ENCODE measurements at places on chromosomes 16 and 17.
A peak's percentile ranks its signal among the peaks of the same experiment; 100 is the strongest.

GRCh38 chr16:19033761-19034160 lies 33.7 kb upstream of the COQ7 start:
- no peak for DNase-seq

DNA sequence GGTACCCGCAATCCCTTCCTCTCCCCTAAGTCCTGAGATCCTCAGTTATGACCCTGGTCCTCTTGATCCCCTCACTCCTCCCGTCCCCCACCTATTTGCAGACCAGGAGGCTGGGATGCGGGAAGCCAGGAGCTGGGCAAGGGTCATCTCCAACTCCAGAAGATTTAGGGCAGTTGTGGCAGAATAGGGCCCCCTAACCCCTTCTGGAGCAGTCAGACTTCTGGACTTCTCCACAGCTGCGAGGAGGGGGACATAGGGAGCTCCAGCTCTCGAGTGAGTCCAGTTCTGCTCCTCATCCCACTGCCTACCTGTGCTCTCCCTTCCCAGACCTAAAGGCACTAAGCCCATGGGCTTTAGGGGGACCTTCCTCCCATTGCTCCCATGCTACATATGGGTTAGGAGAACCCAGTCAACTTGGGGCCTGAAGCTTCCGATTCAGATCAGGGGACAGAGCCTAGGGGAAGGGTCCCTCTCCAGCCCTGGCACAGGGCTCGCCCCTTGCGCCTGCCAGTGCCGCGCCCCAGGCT lies 1.3 kb downstream of the WNK4 start:
- DNase-seq: no peak

GRCh38 chr16:57788252-57788841 lies 13.9 kb downstream of the KIFC3 start:
- DNase-seq: no peak

DNA sequence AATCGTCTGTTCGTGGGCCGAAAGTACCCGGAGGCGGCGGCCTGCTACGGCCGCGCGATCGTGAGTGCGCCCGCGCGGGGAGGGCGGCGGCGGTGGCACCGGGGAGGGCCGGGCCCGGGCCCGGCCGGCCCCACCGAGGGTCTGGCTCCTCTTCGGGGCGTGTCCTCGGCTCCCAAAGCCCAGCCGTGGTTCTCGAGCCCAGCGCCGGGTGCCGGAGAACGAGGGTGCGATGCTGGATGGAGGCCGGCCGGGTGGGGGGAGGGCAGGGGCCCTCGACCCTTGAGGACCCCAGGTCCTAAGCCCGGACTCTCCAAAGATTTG lies 375 bp downstream of the STUB1 start:
- no peak for DNase-seq

- DNase-seq: no peak
These were observed 2.8 kb downstream of the WDR81 start for GRCh38 chr17:1727258-1727789.

DNA sequence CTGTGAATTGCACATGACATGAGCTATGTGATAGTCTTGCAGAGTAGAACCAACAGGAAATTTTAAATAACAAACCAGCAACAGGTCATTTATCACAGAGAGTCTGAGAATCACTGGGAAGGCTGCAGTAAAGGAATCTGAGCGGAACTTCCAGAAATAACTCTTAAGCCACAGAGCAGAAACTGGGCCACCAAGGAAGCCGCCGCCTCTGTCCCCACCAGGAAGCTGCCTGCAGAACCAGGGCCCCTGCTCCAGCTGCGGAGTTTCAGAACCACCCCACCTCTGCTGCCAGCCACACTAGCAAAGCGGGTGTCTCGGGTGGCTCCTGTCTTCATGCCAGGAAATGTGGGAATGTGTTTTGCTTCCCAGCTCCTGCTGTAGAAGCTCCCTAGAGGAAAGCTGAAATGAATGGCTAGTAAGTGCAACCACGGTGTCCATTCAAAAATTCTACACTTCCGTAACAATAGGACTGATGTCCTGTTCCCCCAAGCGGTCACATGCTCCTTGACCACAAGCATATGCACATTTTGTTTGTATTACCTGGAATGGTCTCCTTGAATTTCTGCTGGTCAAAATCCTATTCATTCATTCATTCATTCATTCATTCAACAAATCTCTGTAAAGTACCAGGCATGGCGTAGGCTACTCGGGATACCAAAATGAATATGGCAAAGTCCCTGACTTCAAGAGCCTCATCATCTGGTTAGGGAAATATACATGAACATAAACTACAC lies 7.7 kb upstream of the ITPRIPL2 start:
- no peak for DNase-seq

GRCh38 chr16:75317532-75317931 lies 66.1 kb upstream of the BCAR1 start:
- DNase-seq: no peak

- DNase-seq: no peak
These were observed 147.6 kb upstream of the MPHOSPH6 start for GRCh38 chr16:82317411-82318167.

DNA sequence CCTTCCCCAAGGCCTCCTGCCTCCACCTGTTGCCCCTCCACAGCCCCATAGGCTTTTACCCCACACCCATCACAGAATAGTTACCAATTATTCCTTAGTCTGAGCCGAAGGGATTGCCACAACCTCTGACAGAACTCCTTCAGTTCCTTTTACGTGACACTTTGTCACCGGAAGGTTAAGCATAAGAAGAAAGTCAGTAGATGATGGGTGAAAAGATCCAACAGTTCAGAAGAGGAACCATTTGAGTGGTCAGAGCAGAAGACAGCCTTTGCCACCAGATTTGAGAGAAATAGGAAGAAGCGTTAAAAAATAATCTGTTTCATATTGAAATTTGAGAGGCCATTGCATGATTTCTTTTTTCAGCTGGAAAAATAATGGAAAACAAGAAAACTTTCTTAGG lies 1.2 kb downstream of the SRR start:
- DNase-seq: no peak

DNA sequence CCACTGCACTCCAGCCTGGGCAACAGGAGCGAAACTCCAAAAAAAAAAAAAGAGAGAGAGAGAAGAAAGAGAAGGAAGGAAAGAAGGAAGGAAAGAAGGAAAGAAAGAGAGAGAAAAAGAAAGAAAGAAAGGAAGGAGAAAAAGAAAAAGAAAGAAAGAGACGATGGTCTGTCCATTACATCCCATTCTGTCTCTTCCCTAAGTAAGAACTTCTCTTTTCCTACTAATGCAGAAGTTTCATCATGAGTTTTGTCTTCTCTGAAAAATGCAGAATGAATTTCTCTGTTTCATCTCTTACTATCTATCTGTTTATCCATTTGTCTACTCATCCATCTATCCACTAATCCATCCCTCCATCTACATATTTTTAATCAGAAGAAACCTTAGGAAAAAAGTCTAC lies 94.9 kb upstream of the MED13 start:
- DNase-seq: no peak

DNA sequence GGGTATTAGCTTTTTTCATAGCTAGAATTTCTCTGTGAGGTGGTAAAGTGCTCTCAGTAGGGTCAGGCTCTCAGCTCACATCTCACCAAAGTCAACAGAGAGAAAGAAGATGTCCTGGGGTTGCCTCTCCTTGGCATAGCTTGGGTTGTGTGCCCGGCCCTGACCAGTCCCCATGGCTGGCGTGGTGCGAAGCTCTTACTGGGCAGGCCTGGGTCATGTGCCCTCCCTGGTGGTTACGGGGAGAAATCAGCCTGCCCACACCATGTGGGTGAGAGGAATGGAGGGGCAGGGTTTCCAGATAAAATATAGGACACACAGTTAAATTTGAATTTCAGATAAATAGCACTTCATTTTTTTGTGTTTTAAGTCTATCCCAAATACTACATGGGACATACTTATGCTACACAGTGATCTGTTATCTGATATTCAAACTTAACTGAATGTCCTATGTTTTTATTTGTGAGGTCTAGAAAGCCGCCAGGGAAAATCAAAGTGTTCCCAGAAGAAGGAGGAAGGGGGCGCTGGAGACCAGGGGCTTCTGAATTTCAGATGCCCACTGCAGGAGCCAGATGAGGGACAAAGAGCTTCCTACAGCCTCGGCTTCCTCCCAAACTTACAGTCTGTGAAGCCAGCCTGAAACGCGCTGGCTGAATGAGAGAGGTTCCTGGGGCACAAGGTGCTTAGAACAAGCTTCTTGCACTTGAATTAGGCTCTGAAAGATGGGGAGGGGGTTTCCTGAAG lies 45.4 kb downstream of the NKD1 start:
- DNase-seq: no peak

- DNase-seq: no peak
These were observed 37.8 kb downstream of the PTRH2 start for GRCh38 chr17:59669411-59669810.

DNA sequence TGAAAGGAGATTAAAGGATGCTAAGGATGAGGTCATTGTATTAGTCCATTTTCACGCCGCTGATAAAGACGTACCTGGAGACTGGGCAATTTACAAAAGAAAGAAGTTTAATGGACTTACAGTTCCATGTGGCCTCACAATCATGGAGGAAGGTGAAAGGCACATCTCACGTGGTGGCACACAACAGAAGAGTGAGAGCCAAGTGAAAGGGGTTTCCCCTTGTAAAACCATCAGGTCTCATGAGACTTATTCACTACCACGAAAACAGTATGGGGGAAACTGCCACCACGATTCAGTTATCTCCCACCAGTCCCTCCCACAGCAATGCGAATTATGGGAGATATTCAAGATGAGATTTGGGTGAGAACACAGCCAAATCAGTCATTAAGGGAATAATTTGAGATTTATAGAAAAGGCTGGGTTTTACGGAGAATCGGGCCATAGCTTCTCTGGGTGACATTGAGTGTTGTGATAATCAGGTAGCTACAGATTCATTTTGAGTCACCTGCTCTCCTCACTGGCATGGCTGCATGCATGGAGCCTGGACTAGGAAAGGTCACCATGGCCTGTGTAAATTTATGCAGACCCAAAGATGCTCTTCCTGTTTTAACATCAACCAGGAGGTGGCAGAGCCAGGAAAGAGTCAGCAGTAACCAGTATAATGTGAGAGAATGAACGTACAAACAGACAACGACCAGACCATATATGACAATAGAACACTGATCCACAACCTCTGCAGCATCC lies 40.5 kb upstream of the DYNLRB2 start:
- DNase-seq: no peak

DNA sequence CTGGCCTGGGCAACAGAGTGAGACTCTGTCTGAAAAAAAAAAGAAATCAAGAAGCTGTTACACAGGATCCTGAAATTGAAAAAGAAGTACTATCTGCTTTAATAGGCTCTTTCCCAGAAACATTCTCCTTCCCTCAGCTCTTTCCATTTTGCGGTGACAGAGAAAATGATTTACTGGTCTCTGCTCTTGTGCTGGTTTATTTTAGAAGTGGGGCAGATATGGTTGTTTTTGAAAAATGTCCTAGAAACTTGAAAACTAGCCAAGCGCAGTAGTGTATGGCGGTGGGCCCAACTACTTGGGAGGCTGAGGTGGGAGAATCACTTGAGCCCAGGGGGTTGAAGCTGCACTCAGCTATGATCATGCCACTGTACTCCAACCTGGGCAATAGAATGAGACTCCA lies 28.8 kb upstream of the TANGO6 start:
- DNase-seq: no peak

GRCh38 chr17:41186872-41187271 lies 2.2 kb upstream of the KRTAP4-1 start:
- no peak for DNase-seq

DNA sequence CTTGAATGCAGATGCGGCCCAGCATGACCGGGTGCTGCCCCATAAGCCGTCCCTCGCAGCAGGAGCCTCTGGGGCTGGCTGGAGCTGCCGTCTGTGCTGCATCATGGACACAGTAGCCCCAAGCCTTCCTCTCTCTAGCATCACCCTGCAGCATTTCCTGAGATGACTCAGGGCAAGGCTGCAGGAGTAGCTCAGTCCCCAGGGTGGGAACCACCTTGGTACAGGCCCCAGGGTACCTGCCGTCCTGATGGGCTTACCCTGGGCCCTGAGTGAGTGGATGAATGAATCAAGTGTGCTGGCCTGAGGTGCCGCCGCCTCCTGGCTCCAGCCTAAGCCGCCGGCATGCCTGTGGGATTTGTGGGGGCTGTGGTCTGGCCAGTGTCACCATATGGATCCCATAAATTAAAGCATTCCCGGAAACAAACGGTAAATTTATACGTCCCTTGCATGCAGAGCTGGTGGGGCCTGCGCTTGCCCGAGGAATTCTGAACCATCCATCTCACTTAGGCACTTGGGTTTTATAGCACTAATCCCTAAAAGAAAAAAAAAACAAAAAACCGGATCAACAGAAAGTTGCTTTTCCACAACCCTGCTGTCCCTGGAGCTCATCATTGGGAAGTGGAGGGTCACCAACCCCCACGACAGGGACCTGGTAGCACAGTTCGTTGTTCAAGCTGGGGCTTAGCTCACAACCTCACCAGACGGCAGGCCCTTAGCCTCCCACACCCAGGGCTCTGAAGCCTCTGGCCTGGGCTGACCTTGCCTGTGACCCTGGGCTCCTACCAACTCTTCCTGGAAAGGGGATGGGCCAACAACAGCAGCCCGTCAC lies 242.6 kb upstream of the CIBAR2 start:
- no peak for DNase-seq

DNA sequence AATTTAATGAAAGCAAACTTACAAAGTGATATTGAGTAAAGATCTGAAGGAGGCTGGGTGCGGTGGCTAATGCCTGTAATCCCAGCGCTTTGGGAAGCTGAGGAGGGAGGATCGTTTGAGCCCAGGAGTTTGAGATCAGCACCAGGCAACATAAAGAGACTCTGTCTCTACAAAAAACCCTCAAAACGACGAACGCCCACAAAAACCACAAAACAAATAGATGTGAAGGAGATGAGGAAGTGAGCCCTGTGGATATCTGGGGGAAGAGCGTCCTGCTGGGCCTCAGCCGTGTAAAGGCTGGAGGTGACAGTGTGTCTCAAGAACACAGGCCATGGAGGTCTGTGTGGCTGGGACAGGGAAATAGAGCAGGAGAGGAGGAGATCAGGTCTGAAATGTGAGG lies 68.8 kb downstream of the ITFG1 start:
- DNase-seq: no peak

- no peak for DNase-seq
These were observed 670 bp downstream of the RPS2 start for GRCh38 chr16:1963806-1964505.

GRCh38 chr16:16015849-16016248 lies 66.4 kb downstream of the ABCC1 start:
- no peak for DNase-seq

DNA sequence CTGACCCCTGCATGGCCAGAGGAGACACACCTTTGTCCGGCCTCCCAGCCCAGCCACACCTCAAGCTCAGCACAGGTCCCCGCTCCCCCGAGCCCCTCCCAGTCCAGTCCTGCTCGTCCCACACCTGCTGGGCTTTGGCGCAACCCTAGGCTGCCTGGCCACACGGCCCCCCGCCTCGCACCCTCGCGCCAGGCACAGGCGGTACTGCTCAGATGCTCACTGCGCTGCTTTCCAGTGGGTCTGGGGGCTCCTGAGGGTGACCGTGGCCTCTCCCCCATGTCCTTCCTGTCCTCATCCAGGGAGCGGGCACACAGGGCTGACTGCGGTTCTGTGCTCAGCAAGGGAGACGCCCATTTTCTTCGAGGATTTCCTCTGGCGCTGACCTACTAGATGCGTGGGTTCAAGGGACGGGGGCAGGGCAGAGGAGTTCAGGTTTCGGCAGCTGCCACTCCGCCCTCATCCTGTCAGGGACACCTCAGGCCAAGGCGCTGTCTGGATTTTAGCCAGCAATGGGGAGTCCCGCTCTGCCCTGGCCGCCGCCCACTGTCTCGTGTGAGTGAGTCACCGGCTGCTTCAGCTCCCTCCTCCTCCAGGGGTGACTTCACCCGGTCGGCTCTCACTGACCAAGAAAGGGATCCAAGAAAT lies 118.0 kb upstream of the ZNF469 start:
- DNase-seq: peak; percentile 96
